Stimulated activated CD4-positive, alpha-beta T cell treated with anti-CD3 and anti-CD28 coated beads, Interleukin-1b, Interleukin-23, amount 100 ng/mL, for 1 hour (primary cell): ENCODE measurements at places on chromosomes 4 and X.

GRCh38 chr4:80266253-80266901 is at the start of gene FGF5:
TSS of gene FGF5 (plus strand) at chr4:80266664. CDS start at chr4:80266825, 161 bp downstream.
- no peak for DNase-seq

GRCh38 chr4:33060674-33061542 is 2340.7 kb downstream of the PCDH7 start:
- DNase-seq: no peak

DNA sequence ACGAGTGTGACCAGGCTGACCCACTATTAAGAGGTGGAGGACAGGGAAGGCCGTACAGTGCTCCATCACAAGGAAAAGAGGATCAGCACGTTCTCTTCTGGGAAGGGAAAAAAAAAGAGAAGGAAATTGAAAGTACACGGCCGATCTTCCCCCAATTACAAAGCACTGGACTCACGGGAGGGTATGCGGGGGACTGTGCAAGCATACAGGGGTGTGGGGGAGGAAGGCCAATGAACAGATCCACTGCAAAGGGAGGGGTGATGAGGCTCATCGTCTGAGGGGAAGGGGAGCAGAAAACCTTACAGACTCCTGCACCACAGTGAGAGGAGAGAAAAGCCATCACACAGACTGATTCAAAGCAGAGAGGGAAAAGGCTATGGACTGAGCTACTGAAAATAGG is 1.1 kb downstream of the ELK1 start:
- DNase-seq: no peak

- DNase-seq: no peak
Measured at GRCh38 chr4:37219990-37220389, 24.6 kb upstream of the NWD2 start.

DNA sequence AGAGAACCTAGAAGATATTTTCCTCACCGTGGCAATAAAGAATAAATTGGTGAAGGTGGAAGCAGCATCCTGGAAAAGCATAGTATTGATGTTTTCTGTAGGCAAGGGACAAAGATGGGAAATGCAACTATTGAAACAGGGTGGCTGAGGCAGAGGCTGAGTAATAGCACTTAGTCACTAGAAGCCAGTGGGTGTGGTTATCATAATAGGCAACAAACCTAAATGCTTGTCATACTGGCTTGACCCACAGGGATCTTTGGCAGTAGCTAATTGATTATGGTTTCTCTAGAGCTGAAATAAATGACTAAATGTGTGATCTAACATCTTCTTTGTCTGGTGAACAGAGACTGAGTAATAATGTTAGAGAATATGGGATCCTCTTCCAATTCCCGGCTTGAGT is 353.6 kb upstream of the RPS6KA3 start:
- no peak for DNase-seq

DNA sequence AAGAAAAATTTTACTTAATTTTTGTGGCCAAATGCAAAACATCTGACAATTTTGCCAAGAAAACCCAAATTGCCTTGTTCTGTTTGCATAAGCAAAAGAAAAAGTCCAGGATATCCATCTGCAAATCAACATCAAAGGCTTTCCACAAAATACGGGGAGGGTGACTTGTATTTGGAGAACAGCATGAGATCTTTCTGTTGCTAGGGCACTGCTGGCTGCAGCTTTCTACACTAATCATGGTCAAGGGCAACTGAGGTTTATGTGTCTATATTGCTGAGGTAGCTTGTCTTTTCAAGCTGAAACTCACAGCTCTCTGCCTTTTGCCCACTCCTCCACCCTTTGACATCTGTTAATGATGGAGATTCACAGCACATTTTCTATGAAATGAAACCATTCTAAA is 389.1 kb downstream of the NKX6-1 start:
- DNase-seq: no peak

- DNase-seq: no peak
Measured at GRCh38 chr4:80409809-80410208, 74.3 kb downstream of the CFAP299 start.

GRCh38 chrX:119190831-119191230 is 45.3 kb upstream of the PGRMC1 start:
- no peak for DNase-seq

DNA sequence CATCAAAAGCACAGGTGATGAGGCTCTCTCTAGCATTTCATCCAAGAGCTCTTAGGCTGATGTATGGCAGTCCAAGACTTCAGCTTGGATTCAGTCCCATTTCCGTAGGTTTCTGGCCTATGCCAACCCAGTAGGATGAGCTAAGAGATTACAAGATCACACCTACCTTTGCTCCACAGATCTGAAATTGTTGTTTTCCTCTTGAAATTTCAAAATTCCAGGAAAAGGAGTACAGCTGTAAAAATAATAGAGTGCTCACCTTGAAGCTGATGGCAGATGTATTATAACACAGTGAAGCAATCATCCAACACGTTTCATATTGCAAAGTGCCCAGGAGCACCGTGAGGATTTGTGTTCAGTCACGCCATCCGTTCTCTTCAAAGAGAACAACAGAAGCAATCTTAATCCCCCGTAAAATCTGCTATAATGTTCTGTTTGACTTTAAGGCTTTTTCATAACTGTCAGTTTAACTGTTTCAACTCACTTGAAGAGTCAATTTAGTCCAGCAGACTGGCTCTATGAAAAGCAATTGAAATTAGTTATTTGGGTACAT is 137.5 kb downstream of the CPE start:
- no peak for DNase-seq

- no peak for DNase-seq
Measured at GRCh38 chr4:120915336-120915735, 7.2 kb downstream of the PRDM5 start.

DNA sequence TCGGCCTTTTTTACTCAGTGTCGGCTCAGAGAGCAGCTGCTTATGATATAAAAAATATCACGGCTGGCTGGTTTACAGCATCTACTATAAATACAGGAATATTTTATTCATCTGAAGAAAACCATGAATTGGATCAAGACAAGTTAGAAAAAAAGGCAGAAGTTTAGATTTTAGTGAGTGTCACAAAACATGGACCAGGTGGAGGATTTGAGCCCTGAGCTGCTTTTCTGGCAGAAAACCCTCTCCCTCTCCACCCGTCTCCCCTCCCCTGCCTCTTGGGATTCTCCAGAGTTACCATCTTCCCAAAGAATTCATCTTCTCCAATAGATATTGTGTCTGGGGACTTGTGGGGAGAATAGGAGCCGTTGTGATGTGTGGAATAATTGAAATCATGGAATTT is 142.8 kb upstream of the RAI2 start:
- no peak for DNase-seq

DNA sequence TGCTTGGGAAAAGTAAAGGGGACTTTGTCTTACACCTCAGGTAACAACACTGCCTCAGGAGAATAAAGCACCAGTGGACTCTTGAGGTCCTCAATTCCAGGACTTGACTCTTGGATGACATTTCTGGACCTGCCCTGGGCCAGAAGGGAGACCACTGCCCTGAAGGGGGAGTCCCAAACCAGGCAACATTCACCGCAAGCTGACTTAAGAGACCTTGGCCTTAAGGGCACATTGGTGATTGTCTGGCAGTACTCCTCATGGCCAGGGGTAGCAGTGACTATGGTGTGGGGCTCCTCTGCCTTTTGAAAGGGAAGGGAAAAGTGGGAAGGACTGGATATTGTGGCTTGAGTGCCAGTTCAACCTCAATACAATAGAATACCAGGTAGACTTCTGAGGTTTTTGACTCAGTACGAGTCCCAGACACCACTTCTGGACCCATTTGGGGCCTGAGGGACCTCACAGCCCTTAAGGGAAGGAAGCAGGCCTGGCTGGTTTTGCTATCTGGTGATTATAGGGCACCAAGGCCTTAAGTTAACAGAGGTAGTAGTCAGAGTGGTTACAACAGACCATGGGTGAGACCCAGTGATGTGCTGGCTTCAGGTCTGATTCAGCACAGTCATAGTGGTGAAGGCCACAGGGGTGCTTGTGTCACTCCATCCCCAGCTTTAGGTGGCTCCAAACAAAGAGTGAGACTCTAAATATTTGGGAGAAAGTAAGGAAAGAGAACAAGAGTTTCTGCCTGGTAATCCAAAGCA is 121.2 kb upstream of the TET2 start:
- DNase-seq: no peak

DNA sequence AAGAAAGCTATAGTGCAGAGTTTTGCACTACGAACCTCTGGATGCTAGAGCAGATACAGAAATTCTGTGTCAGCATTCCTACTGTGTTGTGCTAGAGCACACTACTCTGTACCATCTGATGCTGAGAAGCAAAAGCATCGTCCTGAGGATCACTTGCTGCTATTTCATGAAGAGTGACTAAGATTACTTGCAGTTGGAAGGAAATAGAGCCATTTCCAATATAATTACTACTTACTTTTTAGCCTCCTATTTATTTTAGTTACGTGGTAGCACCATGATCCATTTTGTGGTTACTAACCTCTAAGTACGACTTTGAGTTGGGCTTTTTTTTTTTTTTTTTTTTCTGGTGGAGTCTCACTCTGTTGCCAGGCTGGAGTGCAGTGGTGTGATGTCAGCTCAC is 226.7 kb downstream of the PALLD start:
- DNase-seq: no peak

DNA sequence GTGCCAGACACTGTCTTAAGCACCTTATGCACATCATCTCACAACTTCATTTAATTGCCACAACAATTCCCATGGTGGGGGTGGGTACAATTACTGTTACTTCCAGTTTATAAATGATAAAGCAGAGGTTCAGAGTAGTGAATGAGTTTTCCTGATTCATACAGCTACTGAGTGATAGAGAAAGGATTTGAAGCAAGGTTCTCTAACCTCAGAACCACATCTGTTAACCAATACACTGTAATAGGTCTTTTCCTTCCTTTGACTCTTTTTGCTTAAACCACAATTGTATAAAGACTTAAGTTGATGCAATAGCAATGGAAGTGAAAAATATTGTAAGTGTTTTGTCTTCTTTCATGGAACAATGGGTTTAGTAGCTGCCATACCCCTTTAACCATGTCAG is 43.5 kb upstream of the PAK3 start:
- no peak for DNase-seq

DNA sequence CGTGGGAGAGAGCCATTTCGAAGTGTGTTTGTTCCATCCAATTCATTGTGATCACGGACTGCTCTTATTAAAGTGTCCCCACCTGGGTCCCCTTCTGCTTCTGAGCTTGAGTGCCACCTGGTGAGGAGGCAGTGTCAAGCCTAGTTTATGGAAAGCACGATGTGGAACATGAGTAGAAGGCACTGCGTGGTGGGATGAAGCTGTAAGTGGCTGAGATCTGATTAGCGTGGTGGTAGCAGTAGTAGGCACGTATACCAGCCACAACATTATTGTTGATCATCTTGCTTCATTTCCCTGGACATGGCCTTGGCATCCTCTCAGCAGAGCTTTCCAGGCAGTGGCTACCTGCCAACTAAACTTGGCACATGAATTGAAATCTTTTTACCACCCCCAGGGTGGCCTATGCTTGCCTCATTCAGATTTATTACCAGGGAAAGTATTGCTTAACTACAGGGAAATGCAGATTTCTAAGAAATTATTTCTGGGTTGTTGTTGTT is 46.4 kb downstream of the GPAT3 start:
- no peak for DNase-seq

DNA sequence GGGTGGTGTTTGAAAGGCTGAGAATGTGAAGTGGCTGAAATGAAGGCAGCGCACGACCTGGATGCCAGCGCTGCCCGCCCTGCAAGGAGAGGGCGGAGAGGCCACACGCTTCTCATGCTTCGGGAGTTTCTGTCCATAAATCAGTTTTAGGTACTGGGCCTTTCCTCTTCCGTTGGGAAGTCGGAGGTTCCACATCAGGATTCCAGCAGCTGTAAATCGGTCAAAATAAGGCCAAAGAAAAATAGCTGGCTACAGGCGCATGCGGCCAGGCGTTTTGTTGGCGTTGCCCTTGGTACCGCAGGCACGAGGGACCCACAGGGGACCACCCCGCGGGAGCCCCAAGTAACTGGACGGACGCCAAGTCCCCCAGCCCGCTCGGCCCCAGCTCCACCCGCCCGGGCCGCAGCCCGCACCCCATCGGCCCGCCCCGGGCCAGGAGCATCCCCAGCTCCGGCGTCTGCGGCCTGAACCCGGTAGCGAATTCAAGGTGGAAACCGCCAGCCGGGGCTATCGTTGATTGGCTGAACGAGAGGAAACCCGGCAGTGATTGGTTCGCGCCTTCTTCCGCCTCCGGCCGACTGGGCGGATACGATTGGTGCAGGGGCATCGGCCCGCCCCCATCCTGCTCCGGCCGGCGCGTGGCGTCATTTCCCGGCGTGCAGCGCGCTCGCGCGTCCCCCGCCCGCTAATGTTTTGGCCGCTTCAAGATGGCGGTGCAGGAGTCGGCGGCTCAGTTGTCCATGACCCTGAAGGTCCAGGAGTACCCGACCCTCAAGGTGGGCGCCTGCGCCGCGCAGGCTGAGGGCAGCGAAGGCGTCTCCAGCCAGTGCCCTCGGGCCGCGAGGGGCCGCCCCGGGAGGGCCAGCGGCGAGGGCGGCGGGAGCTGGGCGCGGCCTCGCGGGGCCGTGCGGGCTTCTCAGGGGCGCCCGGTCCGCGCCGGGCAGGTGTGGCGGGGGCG is at the start of gene MAEA:
MAEA (plus strand) TSS at position 685 of the 958 bp plus-strand sequence; CDS start at position 708, 23 bp downstream.
- peak; percentile 89 for DNase-seq

DNA sequence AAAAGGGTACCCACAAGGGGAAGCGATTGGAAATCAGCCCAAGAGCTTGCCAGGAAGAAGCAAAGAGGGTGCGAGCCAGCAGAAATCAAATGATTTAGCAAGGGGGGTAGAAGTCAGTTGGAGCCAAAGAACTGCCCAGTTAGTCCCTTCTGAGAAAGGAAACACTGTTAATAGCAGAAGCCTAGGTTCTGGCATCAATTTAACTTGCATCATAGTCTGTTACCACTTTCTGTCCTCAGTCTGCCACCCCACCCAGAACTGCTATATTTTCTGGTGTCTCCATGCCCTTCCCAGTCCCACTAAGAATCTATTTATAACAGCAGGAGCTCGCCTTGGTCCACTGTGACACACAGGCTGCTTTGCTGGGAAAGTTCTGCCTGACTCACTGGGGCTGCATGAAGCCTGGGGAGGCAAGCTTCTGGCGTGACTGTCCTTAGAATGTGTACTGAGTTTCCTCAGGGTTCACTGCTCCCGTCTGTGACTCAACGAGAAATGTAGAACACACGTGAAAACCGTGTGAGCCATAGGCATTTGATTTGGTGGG is 157.8 kb upstream of the TTC29 start:
- DNase-seq: no peak

- DNase-seq: no peak
Measured at GRCh38 chr4:113407409-113407808, 354.1 kb downstream of the CAMK2D start.

- no peak for DNase-seq
Measured at GRCh38 chr4:69030326-69030725, 65.9 kb upstream of the UGT2B7 start.

GRCh38 chr4:85557016-85557901 is 82.3 kb downstream of the ARHGAP24 start:
- no peak for DNase-seq

GRCh38 chrX:99750721-99751120 is 659.4 kb downstream of the PCDH19 start:
- DNase-seq: no peak

DNA sequence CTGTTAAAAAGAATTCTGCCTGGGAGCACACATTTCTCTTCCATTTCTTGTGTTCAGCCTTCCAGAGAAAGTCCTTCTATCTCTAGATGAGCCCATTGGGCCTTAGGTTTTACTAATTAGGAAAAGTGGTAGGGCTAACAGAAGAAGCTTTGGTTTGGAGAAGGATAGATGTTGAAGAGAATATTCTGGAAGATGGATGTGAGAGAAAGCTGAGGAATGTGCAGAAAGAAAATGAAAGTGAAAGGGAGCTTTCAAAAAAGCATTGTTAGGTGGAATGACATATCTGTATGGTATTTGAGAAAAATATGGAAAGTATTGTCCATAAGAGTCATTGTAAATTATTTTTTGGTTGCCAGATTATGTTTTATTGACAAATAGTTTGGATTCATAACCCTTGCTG is 474.8 kb upstream of the SLIT2 start:
- DNase-seq: no peak

GRCh38 chr4:107913283-107913899 is 18.0 kb upstream of the CYP2U1 start:
- no peak for DNase-seq
